ENCODE measurements at places on chromosomes 4 and X.
A peak's percentile ranks its signal among the peaks of the same experiment; 100 is the strongest.

- no peak for DNase-seq
These were observed 510.1 kb upstream of the AADAT start for GRCh38 chr4:170599894-170600293.

DNA sequence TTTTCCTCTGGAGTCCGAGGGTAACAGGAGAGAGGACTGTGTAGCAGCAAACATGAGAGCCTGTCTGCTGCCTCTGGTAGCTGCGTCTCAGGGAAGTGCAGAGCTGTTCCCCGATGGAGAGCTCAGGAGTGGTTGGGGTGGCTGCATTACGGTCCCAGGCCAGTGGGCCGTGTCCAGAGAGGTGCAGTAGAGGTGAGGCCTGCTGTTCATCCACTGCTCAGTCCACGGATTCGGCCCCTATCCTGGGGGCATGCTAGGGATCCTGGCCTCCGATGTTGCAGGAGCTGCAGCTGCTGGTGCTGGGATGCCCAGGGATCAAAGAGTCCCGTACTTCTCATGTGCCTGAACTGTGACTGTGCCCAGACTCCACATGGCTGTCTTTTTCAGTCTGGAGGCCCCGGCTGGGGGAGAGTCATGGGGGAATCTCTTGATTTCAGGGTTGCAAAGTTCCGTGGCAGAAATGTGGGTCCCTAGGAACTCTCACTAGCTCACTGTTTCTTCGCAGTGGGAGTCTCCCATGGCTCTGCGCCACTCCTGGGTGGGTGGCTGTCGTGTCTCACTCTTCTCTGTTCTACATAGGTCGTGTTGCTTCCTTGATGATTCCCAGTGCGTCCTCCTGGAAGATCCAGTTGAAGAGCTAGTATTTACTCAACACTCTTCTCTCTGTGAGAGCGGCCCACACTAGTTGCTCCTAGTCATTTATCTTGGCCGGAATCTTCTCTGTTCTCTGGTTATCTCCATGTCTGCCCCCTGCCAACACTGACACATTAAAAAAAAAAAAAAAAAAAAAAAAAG, 109.5 kb upstream of the CENPE start:
- no peak for DNase-seq

DNA sequence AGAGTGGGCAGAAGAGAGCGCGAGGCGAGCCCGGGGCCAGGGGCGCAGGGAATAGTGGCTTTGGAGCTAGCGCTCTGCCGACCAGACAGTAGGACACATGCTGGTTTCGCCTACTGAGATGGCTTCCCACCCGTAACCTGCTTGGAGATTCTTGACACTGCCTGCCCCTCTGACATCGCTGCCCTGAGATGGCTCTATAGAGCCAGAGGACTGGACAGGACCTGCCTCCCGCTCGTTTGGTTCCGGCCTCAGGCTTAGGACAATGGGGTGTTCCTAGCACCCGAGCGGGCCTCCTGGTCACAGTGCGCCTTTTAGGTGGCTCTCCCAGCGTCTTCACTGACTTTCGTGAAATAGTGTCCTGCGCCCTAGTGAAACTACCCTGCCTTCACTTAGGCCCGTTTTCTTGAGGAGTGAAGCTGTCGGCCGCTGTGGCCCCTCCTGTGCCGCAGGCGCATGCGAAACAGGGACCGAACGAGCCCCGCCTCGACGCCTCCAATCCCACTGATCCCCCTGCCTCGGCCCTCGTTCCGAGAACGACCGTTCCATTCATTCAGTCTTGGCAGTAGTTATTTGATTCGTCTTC, 608 bp downstream of the TAF1 start:
- no peak for DNase-seq

DNA sequence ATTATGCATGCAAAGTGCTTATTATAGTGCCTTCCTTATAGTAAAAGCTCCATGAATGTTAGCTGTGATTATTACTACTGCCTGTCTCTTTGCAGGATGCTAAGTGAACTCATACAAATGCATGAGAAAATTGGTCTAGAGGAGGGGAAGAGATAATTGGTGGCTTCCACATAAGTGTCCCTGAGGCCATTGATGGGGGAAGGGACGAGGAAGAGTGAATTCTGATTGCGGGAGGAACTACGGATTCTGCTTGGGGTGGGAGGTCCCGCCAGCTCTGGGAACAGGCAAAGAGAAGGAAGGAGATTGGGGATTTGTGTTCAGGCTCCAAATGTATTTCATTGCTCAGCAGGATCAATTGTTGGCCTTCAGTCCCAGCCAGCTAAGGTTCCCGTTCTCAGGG, 11.6 kb upstream of the ARHGAP36 start:
- no peak for DNase-seq

DNA sequence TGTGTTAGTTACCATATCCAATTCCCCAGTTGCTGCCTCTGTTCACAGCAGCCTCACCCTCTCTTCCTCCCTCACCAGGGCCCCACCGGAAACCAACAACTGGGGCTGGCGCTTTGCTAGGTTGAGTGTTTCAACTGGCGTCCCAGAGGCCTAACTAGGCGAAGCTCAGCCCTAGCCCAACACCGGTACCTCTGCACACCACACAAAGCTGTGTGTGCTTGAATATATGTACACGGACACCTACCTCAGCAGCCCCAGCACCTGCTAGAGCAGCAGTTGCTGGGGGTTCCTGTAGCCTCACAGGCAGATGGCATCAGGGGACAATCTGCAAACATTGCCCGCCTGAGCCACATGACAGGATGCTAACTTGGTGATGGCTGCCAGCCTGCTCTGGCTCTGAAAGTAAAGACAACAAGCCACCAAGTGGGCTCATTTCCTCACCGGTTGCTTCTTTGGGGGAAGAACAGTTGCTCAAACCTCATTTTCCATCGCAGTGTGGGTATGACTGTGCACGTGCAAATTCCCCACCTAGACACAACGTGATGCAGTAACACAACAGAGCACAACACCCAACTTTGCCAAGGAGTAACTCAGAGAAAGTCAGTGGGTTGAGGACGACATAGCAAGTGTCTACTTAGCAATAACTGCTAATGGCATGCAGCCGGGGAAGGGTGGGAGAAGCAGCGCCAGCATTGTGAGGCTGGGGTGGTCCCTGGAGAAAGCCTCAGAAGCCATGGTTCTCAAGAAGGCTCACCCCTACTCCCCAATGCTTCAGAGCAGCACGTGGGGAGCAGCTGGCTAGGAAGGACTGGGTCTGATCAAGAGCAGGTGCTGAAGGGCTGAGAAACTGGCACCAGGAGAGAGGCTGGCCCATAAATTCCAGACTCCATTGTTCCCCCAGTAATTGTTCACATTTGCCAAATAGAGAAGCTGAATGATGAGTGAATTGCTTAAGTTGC, 139.5 kb downstream of the SH3KBP1 start:
- DNase-seq = peak; percentile 43

DNA sequence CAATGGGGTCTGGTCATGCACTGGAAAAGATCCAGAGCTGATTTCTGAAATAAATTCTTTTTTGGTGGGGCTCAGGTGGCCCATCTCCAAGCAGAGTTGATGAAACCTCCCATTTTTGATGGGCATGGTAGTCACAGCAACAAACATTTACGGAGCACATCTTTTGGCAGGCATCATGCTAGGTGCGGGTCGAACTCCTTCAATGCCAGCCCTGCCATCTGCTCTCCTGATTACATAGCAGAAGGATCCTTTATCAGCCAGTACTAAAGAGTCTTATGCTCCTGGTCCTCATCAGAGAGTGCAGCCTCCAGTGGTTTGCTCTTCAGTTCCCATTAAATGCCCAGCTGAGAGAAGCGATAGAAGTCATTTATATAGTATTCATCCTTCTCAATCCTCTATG, 121.7 kb downstream of the GRXCR1 start:
- DNase-seq = no peak

DNA sequence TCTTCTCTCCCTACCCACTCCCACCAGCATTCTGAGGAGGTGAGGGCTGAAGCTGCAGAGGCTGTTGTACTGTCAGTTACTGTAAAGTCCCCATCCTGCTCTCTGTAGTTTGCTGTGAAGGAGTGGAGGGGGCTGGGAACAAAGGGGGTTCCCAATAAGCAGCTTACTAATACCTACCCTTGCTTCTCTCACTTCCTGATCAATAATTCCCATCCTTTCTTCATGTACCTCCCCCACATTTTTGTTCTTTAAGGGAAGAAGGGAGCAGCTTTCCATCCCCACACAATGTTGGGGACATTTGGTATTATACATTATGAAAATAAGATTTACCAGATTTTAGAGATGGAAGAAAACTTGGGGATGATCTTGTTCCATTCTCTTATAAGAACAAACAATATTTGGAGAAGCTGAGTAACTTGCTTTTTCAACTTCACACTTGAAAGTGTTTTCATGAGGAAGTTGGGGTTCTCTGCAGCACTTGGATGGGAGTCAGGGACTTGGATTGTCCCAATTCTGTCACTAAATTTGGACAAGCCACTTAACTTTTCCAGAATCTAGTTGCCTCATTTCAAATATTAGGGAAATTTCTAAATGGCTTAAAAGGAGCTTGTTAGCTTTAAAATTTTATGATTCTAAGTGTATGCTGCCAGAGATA, 5.4 kb downstream of the TBC1D1 start:
- DNase-seq = no peak

GRCh38 chr4:123659262-123659661, 262.7 kb downstream of the SPRY1 start:
- DNase-seq = no peak

GRCh38 chr4:41122775-41123174, 91.6 kb downstream of the APBB2 start:
- no peak for DNase-seq

DNA sequence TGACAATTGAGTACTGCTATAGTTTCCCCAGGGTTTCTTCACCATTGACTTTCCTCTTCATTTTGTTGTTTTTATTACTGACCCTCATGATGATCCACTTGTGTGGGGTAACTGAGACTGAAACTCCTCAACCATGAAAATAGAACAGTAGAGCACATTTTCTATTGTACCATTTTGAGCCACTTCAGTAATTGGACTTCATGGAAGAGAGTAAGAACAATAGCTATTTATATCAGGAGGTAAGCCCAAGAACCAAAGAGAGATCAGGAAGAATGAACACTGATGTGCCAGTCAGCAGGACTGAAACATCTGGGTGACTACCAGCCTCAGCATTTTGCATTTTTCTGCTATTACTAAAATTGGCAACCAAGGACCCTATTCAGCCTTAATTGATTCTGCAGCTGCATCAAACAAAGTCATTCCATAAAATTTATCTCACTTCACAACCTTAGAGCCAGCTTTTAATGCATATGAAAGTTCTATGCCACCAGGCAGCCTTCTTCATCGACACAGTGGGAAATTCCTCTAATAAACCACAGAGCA, 151.4 kb downstream of the BANK1 start:
- DNase-seq = no peak

DNA sequence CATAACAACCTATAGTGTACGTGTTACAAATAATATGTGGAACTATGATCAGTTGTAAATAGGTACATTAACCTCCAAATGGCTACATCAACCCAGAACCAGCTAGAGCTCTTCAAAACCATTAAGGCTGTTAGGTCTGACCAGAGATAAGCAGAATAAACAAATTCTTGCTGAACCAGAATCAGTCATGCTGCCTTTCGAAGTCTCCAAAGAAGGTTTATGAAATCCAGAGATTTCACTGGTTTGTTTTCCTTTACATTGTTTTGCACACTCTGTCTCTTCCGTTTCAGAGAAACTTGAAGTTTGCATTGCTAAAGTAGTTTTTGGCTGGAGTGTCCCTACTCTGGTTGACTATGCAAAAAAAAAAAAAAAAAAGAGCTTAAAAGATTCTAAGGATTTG, 177.3 kb upstream of the SLIT2 start:
- no peak for DNase-seq

GRCh38 chr4:168212656-168213055, 105.9 kb downstream of the DDX60 start:
- DNase-seq = no peak

DNA sequence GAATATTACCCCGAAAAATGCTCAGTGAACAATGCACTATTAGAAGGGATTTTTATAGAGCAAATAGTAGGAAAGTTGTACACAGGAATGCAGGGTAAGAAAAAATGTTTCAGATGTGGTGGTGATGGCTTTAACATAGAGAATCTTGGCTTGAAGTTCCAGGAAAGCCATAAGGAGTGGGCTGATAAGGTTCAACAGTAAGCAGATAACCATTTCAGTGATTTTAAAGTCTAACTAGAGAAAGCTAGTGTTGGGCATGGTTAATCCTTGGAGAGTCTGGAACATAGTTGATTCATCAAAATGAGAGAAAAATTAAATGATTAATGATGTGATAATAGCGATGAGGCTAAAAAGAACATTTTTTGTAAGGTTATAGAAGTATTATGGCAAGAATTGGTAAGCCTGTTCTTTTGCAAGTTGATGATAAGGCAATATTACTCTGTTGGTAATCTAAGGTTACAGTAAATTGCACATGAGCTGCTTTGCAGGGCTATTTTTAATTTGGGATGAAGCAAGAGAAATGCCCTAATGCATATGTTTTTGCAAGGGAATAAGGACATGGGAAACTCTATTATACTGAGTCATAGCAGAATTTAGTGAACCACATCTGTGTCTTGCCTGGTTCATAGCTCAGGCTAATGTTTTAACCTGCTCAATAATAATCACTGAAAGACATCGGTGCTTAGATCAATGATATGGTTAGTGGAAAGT, 44.3 kb downstream of the GALNTL6 start:
- no peak for DNase-seq

DNA sequence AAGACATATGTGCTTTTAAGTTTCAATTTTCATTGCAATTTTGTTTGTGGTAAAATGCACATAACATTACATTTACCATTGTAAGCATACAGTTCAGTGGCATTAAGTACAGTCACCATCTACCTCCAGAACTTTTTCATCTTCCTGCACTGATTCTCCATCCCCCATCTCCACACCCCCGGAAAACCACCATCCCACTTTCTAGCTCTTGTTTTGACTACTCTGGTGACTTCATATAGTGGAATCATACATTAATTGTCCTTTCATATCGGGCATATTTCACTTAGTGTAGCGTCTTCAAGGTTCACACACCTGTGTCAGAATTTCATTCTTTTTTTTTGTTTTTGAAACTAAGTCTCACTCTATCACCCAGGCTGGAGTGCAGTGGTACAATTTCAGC, 143.5 kb downstream of the GPR143 start:
- DNase-seq = no peak

DNA sequence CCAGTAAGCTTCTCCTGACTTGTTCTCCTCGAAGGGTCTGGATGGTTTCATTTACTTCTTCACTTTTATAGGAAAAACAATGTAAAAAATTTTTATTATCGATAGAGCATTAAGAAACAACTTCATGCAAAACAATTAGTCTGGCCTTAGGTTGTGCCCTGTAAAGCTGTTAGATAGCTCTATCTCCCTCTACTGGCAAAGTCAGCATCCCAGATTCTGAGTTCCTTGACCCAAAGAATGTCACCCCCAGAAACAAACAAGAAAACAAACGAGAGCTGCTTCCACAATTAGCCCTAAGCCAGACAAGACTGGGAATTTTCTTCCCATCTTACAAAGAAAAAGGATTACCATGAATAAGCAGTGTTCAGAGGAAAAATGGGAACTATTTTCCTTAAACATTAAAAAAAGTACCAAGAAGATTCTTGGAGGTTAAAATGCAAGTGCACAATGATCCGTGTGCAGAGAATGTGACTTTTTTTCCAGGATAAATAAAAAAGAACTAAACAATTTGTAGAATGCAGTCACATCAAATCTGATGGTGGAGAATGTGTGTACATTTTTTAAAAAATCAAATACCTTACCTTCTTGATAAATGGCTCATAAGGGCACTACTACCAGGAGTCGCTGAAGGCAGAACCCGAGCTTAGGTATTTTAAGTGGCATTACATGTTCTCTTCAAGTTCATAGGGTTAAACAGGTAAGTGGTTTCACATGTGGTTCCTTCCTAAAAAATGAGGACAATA, 293.2 kb downstream of the FBXO8 start:
- DNase-seq = no peak

GRCh38 chr4:80990851-80991250, 39.7 kb upstream of the BMP3 start:
- no peak for DNase-seq
